ENCODE measurements at places on chromosomes 12 and 14.

- DNase-seq, result no peak
Observed at GRCh38 chr14:59483363-59483762, 845 bp downstream of the L3HYPDH start.

- DNase-seq, result no peak
Observed at GRCh38 chr12:109696485-109697269, 16.9 kb upstream of the FAM222A start.

DNA sequence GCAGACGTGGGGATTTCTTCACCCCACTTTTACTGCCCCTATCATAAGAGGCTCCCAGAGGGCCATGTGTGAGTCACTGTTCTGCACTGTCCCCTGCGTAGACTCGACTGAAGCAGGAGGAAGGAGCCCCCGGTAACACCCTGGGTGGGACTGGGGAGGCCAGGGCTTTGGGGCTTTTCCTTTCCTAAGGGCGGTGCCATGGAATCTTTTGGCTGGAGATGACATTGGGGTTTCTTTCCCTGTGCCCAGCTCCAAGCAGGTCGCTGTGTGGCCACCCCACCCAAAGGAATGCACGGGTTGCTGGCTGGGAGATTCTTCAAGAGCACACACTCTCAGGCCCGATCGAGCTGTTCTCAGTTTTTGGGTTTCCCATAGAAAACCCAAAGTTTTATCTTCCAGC is 62.3 kb upstream of the RIN3 start:
- no peak for DNase-seq

DNA sequence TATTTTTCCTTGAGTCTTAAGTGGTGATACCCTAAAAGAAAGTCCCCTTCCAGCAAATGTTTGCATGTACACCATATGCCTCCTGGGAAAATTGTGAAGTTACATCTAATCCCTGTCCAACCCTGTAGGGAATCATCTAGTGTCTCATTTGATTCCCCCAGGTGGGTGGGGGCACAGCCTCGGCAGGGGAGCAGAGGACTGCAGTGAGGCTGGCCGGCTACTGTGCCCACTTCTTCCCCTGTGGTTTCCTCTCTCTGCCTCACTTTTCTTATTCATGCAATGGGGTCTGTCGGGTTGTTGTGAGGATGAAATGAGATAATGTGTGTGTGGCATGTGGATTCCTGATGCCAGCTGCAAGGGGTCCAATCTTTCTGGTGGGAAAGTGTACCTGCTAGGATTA is 6.0 kb downstream of the PAPLN start:
- DNase-seq, result no peak

- DNase-seq, result no peak
Observed at GRCh38 chr14:87045246-87045645, 947.7 kb downstream of the GALC start.

DNA sequence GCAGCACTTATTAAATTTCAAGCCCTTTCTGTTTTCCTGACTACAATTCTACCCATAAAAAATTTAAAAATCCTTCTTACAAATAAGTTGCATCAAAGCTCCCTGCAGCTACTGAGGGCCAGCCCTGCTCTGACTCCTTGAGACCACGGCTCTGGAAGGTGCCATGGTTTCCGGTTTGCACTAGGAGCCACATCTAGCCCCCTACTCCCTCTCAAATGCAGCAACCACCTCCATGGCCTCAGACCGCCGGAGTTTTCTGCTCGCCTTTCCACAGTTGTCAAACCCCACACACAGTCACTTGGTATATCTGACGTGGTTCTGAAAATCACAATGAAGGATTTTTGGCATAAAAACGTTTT is 30.1 kb downstream of the P2RX4 start:
- DNase-seq, result no peak

- no peak for DNase-seq
Observed at GRCh38 chr12:57724936-57725740, 13.4 kb downstream of the AGAP2 start.

DNA sequence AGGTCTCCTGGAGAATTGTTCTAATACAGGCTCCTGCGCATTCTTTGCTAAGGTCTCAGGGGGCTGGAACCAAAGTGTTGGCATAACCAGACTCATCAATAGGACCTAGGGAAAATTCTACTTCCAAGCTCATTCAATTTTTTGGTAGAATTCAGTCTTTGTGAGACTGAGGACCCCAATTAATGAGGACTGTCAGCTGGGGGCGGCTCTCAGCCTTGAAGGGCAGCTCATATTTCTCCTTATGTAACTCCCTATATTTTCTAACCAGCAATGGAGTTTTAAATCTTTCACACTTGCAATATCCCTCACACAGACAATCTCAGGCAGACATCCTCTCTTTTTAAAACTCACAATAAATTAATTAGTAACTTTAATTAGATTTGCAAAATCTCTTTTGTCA is 476.4 kb upstream of the LRFN5 start:
- no peak for DNase-seq

DNA sequence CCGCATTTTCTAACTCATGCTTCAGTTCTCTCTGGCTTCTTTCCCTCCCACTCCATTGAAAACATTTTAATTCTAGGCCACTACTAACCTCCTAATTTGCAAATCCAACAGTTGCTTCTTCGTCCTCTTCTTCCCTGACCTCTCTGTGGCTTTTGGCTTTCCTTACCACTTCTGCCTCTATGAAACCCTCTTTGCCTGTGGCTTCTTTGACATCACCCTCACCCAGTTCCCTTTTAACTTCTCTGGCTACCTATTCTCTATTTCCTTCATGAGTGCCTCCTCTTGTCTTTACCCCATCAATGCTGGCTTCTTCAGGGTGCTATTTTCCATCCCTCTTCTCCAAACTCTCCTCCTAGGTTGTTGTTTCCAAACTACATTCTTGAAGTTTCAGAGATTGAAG is 4.4 kb upstream of the HCFC2 start:
- DNase-seq, result no peak

DNA sequence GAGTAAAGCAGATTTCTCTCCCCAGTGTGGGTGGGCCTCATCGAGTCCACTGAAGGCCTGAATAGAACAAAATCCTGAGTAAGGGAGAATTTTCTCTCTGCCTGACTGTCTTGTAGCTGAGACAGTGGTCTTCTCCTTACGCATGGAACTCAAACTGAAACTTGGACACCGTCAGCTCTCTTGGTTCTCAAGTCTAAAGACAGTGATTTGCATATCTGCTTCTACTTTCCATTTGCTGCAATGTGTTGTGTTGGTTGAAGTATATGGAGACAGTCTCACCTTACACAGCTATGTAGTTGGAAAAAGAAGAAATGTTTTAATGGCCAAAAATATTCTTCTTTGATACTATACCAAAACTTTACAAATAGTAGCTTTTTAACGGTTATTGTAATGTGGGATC is 160.2 kb upstream of the LMNTD1 start:
- DNase-seq, result no peak

DNA sequence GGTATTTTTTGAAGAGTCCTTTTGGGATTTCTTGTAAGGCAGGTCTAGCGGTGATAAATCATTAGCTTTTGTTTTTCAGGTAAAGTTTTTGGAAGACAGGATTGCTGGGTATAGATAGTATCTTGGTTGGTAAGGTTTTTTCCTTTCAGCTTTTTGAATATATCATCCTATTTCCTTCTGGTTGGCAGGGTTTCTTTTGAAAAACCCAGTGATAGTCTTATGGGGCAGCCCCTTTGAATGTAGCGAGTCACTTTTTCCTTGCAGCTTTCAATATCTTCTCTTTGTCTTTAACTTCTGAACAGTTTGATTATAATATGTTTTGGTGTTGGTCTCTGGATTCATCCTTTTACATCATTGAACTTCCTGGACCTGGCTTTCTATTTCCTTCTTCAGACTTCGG is 20.2 kb downstream of the TMX1 start:
- DNase-seq, result no peak

- no peak for DNase-seq
Observed at GRCh38 chr12:124592050-124592449, 24.6 kb upstream of the NCOR2 start.

DNA sequence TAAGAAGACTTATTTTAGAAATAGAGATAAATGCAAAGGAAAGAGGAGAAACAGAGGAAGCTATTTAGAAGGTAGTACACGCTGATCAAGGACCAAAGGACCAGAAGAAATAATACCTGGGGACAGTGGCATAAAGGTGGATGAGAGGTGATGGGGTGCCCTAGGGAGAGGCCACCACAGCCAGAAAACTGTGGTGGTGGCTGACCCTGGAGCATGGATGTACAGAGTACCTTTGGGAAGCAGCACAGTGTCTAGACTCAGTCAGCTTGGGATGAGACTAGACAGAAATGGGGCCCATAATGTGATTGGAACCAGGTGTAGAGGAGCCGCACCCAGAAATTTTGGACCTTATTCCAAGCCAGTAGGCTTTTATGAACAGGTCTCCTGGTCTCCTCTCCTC is 17.2 kb downstream of the RASSF8 start:
- no peak for DNase-seq

- DNase-seq, result no peak
Observed at GRCh38 chr14:88252498-88252897, 70.6 kb downstream of the KCNK10 start.

DNA sequence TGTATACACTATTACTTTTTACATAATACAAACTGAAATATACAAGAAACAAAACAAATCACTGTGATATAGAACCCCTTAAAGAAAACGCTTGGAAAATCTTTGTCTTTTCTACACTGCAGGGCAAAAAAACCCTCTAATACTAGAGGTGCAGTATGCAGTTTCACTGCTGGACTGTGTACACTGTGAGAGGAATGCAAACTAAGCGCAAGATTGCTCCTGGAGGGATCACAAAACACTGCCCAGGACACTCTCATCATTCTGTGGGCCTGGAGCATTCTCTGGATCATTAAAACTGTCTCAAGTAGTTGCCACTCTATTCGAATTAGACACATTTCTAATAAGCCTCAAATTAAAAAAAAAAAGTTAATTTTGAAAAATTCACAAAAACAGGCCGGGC is 217.6 kb downstream of the MED13L start:
- DNase-seq, result no peak

DNA sequence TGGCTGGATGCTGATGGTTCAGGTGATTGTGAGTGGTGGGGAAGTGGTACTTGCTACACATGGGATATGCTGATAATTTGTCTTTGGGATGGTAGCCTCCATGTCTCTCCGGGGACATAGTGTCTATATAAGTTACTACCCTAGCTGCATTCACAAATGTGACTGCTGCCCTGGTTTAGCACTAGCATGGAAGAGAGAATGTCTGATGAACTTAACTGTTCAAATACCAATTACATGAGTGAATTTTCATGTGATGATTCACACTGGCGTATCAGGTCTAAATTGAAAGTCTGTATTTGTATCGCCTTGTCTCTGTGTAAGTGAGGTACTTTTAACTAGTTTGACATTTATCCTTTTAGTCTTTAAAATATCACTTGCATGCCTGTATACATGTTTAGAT is 34.4 kb downstream of the ATF7IP start:
- DNase-seq, result no peak

GRCh38 chr12:81610955-81611889 is 147.9 kb downstream of the PPFIA2 start:
- no peak for DNase-seq

DNA sequence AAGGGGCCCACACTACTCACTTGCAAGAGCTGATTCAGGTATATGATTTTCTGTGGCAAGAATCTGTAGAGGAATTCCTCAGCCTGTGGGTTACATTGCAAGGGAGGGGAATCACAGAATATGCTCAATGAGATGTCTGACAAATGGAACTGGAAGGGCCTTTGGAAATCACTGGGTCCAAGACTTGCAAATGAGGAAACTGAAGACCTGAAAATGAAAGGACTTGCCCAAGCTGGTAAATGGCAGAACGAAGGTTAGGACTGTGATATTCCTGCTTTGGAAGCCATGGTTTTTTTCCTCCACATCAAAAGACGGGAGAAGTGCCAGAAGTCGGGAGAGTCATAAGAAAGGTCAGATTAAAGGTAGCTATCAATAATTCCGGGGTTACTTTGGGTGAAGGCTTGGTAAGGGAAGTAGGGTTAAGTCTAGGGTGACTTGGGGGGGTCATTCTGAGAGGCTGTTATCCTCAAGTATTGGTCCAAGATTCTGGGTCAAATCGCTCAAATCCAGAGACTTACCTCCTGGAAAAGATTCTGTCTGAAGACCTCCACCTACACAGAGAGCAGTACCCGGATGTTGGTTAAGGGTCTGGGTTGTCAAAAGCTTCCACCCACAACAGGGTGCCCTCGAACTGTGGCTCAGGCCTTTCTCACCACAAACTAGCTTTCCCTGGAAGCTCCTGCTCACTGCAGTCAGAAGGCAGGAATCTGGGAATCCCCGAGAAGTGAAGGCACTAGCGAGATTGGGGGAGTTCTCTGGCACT is 539 bp downstream of the PSME2 start:
- DNase-seq, result no peak

- DNase-seq, result no peak
Observed at GRCh38 chr14:75539561-75540478, 17.6 kb downstream of the BATF start.

- DNase-seq, result no peak
Observed at GRCh38 chr12:66514581-66514980, 164.3 kb downstream of the GRIP1 start.

DNA sequence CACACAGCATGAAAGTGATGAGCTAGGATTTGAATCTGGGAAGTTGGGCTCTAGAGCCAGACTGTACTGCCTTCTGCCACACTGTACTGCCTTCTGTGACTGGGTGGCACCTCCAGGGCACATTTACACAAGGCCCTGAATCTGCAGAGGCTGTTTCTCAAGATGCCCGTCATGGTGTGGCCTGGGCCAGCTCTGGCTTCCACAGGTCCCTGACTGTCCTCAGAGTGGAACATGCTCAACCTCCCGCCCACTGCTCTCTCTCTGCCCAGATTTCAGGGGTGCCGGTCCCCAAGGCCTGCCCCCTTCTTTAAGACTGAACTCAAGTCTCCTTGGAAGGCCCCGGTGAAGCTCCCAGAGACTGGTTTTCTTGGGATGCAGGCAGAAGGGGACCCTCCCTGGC is 50.2 kb downstream of the C14orf132 start:
- DNase-seq, result no peak

DNA sequence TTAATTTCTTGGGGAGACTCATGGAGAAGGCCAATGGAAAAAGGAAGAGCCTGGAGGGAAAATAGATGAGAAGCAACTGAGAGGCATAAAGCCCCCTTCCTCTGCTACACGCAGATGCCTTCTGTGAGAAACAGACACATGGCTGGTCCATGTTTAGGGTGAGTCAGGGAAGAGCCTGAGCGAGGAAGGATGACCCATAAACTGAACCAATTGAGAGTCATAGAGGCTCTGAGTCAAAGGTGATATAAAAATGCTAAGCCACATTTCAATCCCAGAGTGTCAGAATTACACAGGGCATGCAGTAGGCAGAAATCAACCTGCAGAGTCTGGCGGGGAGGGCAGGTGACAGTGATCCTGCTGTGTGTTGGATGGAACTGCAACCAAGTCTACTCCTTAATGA is 30.1 kb upstream of the NEDD1 start:
- DNase-seq, result no peak
